Kidney capillary endothelial cell (primary cell): ENCODE measurements at places on chromosomes 1 and 21.
A peak's percentile ranks its signal among the peaks of the same experiment; 100 is the strongest.

- DNase-seq: peak; percentile 32
These were observed 141.8 kb downstream of the TTLL7 start for GRCh38 chr1:83857103-83857502.

DNA sequence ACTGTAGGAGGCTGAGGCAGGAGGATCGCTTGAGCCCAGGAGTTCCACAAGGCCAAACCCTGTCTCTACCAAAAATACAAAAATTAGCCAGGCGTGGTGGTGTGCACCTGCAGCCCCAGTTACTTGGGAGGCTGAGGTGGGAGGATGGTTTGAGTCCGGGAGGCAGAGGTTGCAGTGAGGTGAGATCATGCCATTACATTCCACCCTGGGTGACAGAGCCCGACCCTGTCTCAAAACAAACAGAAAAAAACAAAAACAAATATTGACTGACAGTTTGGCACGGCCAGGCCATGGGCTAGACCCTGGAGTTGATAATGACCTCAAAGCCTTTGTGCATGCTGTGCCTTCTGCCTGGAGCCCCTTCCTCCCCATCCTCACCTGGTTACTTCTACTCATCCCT, 19.2 kb upstream of the RSPO1 start:
- DNase-seq: no peak

GRCh38 chr1:162881590-162881989, 20.6 kb upstream of the CCDC190 start:
- no peak for DNase-seq

GRCh38 chr1:203144661-203145060, 17.1 kb downstream of the ADORA1 start:
- no peak for DNase-seq

DNA sequence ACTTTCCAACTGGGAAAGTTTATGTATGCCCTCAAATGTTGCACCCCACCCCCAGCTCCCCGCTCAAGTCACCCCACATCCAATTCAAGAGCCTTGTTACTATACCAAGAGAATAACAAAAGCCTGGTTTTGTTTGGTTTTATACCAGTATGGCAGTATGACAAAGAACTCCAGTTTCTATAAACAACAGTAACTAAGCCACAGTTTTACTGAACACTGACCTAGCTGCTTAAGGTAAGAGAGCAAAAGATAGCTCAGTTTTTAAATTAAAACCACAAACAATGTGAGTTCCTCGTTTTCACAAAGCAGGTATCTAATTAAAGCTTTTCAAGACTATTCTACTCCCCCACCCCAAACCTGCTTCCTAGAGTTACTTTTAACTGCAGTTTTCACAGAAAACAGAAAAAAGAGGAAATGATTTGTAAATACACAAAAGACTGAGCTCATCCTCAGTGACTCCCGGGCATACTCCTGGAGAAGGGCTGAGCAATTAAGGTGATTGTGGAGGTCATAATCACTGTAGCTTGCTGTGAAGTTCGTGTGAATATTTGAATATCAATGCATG, 59.3 kb upstream of the LHX8 start:
- DNase-seq: no peak

DNA sequence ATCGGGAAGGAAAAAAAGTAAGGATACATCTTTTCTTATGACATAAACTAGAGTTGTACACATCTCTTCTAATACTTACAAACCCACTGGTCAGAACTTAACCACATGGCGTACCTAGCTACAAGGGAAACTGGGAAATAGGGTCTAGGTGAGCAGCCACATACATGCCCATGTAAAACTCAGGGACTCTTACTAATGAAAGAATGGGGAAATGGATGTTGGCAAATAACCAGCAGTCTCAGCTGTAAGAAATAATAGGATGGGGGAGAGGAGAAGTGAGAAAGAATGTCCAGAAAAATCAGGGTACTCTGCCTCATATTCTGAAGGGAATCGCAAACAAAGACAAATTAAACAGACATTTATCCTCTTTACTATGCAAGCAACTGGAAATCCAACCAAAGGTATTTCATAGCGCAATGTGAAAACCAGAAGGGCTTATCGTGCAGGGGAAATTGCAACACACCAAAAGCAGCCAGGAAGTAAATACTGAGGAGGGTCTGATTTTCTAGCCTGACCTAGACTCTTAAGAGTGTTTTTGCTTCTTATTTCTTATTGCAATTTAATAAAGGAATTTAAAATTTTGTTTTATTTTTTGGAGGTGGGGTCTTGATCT, 17.5 kb downstream of the GTF2B start:
- DNase-seq: no peak

DNA sequence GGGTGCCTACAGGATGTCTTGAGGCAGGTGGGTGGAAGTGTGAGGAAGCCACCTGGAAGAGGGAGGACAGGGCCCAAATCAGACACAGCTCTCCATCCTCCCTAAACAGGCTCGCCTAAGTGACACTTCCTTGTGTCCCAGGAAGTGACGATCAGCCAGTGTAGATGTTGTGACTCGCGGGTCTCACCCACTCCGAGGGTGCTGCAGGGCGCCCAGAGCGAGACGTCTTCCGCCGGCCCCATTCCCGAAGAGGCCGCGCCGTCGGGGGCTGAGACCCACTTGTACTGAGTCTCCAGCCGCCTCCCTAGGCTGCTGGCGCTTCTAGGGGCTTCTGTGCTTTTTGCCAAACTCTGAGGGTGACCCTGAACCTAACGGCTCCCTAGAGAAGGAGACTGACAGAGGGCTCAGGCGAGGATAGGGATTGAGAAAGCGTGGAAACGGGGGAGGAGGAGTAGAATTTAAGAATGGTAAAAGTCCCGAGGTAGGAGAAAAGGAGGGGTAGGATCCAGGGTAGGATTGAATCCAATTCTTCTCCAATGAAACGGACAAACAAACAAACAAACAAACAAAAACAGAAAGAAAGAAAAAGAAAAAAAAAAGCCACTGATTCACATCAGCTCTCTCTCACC, 543 bp upstream of the MARK1 start:
- DNase-seq: no peak

DNA sequence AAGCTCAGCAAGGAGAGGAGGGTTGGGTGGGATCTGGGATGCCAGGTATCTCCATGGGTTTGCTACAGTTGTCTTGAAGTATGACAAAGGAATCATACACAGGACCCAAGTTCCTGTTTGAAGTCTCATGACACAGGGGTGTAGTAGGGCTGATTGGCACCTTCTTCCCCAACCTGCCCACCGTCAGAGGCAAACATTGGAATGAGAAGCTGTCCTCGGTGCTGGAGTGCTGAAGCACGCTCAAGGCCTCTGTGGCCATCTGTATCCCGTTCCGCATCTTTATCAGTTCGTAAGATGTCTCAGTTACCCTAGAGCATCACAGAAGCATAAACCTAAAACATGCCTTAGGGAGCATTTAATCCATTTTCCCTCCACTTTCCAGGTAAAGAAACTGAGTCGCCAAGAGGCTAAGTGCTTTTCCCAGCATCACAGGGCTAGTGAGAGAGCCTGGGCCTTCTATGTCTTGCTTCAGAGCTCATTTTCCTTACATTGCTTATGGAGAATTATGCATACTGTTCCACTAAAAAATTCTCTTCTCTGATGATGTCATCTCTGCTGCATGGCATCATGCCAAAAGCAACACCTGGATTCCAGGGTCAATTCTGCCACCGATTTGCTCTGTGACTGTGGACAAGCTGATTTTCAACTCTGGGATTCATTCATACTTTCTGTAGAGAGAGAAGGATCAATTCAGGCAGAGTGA, 34.2 kb downstream of the VWA5B1 start:
- no peak for DNase-seq

GRCh38 chr1:209627027-209627731, 25.0 kb downstream of the LAMB3 start:
- DNase-seq: no peak

GRCh38 chr21:44286716-44287632, 1.3 kb downstream of the AIRE start:
- no peak for DNase-seq

DNA sequence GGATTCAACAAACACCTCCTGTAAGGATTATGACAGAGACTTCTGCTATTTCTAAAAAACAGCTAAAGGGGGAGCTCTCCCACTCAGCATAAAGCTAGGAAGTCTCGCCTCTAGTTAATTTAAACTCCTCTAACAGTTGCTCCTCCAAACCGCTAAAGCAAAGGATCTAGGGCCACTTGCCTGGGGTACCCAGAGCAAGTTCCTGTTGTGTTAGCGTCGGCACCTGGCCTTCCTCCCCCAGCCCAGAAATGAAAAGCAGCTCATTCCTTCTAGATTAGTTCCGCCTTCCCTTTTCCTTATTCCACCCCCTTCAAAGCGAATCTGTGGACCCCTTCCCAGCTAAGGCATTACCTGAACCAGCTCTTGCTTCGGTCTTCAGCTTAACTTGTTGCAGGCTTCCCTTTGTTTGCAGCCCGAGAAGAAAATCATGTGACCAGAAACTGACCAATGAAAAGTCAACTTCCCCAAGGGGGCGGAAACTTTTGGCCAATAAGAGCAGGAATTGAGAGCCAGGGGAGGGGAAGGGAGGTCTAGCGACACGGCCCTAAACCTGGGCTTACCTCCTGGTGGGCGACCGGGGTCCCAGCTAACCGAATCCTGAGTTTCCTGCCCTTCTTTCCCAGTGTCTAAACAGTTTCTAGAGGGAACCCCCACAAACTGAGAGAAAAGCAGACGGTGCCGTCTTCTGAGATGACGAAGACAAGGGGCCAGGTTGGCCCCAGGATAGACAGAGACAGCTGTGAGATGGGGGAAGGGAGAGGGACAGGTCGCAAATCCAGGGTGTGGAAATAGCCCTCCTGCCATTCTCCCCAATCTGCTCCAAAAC, at the start of gene PBXIP1:
TSS of gene PBXIP1 (minus strand) at position 382 of the 826 bp plus-strand sequence. CDS start 2,378 bp downstream, outside the sequence.
- DNase-seq: peak; percentile 84

DNA sequence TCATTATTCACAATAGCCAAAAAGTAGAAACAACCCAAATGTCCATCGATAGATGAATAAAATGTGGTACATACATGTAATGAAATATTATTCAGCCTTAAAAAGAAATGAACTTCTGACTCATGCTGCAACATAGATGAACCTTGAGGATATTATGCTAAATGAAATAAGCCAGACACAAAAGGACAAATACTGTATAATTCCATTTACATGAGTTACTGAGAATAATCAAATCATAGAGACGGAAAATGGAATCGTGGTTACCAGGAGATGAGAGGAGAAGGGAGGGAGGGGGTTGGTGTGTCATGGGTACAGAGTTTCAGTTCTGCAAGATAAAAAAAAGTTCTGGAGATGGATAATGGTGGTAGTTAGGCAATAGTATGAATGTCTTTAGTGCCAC, 184.1 kb downstream of the PSMG1 start:
- no peak for DNase-seq

- DNase-seq: no peak
These were observed 261.5 kb downstream of the SMYD3 start for GRCh38 chr1:246245541-246245940.

GRCh38 chr1:232416026-232416568, 213.8 kb downstream of the SIPA1L2 start:
- DNase-seq: no peak

DNA sequence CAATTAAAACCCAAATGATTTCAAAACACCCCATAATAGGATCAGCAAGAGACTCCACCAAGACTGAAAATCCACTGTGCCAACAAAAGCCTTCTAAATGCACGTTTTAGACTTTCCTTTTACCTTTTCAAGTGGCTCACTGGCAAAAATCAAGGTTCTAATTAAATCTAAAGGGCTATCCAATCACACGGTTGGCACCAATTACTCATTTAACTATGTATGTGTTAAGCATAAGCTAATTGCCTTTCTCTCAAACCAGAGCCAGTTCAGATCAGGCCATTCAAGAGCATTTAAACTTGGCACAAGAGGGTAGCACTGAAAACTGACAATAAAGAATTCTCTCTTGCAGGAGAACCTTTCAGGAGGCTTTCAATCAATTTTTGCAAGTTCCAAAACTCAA, 139.5 kb downstream of the RGS7 start:
- no peak for DNase-seq

GRCh38 chr1:32977546-32978087, 13.0 kb upstream of the RNF19B start:
- DNase-seq: no peak

DNA sequence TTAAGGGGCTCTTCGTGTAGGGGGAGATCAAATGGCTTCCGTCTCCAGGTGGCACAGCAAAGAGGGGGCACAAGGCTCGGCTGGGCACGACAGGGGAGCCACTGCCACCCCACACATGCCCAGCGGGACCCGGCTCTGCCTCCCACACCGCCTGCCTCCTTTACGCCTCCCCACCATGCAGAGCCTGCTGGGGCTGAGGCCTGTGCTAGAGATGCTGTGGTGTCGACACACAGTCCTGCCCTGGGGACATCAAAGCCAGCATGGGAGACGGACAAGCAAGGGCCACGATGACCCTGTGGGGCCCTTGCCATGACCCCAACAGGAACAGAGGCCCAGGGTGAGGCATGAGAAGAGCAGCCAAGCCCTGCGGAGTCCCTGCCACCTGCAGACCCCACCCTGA, 102.8 kb downstream of the NPHP4 start:
- DNase-seq: no peak

DNA sequence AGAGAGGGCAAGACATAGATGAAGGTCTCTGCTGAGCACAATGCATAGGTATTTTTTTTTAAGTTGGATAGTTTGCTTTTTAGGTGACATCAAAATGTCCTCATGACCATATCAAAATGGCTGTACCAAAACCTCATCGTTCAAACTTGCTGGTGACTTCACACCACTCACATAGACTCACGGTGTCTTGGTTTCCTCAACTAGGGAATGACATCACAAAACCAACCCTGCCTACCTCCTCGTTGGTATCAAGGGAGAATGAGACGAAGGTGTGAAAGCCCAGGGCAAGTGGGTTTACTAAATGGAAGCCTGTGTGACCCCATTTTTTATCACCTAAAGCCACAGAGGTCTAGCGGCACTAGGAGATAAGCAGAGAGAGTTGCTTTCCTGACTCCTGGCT, 1.6 kb downstream of the PIGR start:
- no peak for DNase-seq

DNA sequence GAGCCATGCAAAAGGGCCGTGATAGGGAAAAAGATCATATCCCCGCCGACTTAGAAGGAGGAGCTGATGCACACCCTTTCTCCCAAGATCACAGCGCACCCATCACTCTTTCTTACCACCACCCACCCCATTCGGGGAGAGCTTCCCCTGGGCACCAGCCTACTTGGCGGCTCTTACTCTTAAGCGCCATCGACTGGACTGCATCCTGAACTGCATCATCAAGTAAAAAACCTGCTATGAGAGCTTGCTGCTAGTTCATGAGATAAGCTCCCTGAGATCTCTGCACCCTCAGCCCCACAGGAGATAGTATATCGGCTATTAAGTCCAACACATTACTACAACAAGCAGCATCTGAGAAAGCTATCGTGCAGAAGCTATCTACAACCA, 125.1 kb downstream of the BARHL2 start:
- DNase-seq: no peak
